ENCODE measurements at places on chromosomes 13 and 19.
A peak's percentile ranks its signal among the peaks of the same experiment; 100 is the strongest.

DNA sequence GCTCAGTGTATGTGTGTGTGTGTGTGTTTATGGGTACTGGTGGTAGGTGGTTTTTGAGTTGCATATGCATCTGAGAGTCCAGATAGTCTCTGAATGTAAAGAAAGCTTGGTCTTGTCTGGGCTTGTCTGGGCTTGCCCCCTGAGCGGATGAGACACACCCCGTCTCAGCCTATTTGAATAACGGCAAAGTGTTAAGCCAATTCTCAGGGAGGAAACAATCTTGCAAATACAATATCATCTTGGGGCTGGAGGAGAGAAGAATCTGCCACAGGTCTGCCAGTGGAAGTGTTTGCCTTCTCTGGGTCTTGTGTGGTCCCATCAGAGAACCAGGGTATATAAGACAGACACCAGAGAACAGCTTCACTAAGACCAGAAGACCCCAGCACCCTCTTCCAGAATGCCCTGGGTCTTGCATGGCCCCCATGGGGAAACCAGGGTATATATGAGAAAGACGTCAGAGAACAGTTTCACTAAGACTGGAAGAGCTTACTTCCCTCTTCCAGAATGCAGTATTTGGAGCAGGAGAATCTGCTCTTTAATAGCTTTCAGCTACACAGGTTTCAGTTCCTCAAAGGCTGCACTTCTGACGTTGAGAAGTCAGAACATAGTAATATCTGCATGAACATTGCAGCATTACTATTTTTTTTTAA is 13.3 kb downstream of the CD70 start:
- H3K27ac ChIP-seq, result no peak overlapping the region
- DNase-seq, result no peak
- no peak overlapping the region for H3K4me3 ChIP-seq
- H3K4me1 ChIP-seq, result no peaks in the 10 kb centered on the region
- no peaks in the 10 kb centered on the region for H3K36me3 ChIP-seq
- no peaks in the 10 kb centered on the region for H3K27me3 ChIP-seq

GRCh38 chr19:12664406-12665280 is 1.9 kb downstream of the MAN2B1 start:
- H3K4me1 ChIP-seq, result peaks cover 25% of the 10 kb centered on the region
- no peak overlapping the region for H3K4me3 ChIP-seq
- no peak overlapping the region for H3K27ac ChIP-seq
- H3K36me3 ChIP-seq, result peaks cover 53% of the 10 kb centered on the region
- H3K27me3 ChIP-seq, result no peaks in the 10 kb centered on the region

DNA sequence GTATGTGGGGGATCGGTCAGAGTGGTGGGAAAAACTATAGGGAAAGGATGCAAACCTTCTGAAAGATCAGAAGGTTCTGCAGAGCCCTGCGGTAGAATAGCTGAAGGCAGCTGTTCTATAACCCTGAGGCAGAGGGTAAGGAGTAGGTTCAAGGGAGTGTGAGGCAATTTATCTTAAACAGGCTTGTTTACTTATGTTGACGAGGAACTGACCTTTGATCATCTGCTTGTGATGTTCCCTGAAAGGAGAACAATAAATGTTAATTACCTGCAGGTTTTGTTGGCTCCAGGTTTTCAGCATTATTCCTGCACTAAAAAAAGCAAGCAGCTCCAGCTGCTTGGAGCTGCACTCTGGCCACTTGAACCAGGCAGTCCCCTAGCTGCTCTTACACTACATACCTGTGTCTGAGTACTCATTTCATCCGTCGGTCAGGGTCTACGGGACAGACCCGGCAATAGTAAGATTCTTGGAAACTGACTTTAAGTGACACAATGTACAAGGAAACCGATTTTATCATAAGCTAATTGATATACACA is 202.1 kb downstream of the TBC1D4 start:
- no peak overlapping the region for H3K27ac ChIP-seq
- H3K36me3 ChIP-seq, result no peaks in the 10 kb centered on the region
- H3K4me1 ChIP-seq, result no peaks in the 10 kb centered on the region
- DNase-seq, result no peak
- H3K27me3 ChIP-seq, result no peaks in the 10 kb centered on the region
- no peak overlapping the region for H3K4me3 ChIP-seq

GRCh38 chr19:42555317-42555716 is 27.0 kb upstream of the CEACAM1 start:
- no peaks in the 10 kb centered on the region for H3K27me3 ChIP-seq
- no peak overlapping the region for H3K4me3 ChIP-seq
- H3K27ac ChIP-seq, result no peak overlapping the region
- DNase-seq, result no peak

GRCh38 chr13:67549331-67549730 is 319.2 kb upstream of the PCDH9 start:
- H3K4me1 ChIP-seq, result no peaks in the 10 kb centered on the region
- DNase-seq, result no peak
- no peaks in the 10 kb centered on the region for H3K36me3 ChIP-seq
- H3K27ac ChIP-seq, result no peak overlapping the region
- no peak overlapping the region for H3K4me3 ChIP-seq

- H3K27ac ChIP-seq, result no peak overlapping the region
- H3K4me3 ChIP-seq, result no peak overlapping the region
- H3K27me3 ChIP-seq, result no peaks in the 10 kb centered on the region
- H3K4me1 ChIP-seq, result no peaks in the 10 kb centered on the region
- no peak for DNase-seq
- no peaks in the 10 kb centered on the region for H3K36me3 ChIP-seq
These were observed 1214.0 kb upstream of the PCDH20 start for GRCh38 chr13:62629618-62630017.

DNA sequence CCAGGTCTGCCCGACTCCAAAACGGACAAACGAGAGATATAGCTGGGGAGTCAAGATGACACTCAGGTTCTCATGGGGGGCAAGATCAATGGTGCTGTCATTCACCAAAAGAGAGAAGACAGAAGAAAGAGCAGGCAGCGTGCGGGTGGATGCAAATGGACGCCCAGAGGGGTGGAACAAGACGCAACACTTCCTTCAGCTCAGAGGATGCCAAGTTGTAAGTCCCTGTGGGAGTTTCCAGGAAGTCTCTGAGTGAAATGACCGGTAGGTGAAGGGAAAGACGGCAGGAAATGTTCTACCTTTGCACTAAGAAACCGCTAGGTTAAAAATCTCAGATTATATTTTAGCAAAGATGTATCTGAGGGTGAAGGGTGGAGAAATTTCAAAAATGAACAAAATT is 26.5 kb downstream of the TUBGCP3 start:
- H3K4me1 ChIP-seq, result no peaks in the 10 kb centered on the region
- DNase-seq, result no peak
- peaks cover 47% of the 10 kb centered on the region for H3K36me3 ChIP-seq
- H3K27ac ChIP-seq, result no peak overlapping the region
- H3K27me3 ChIP-seq, result no peaks in the 10 kb centered on the region

GRCh38 chr13:85741017-85741416 is 58.2 kb downstream of the SLITRK6 start:
- H3K4me3 ChIP-seq, result no peak overlapping the region
- no peaks in the 10 kb centered on the region for H3K4me1 ChIP-seq
- H3K27me3 ChIP-seq, result no peaks in the 10 kb centered on the region
- no peak overlapping the region for H3K27ac ChIP-seq

DNA sequence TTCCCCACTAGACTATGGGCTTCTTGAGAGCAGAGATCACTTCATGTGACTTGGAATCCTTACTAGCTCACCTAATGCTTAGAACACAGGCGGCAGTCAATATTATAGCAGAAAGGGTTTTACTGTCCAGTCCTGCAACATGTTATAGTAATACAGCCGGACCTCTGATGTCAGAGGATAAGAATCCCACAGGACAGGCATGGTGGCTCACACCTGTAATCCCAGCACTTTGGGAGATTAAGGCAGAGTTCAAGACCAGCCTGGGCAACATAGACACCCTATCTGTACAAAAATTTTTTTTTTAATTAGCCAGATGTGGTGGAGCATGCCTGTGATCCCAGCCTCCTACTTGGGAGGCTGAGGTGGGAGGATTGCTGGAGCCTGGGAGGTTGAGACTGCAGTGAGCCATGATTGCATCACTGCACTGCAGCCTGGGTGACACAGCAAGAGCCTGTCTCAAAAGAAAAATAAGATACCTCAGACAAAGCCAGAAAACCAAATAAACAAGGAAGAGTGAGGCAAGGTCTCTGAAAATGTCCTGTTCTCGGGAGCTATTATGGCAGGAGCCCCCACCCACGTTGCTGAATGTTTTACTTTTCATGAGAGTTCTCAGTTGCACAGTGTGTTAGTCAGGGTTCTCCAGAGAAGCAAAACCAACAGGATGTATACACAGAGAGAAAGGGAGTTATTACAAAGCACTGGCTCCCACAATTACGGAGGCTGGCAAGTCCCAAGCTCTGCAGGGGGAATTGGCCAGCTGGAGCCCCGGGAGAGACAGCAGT is 100.8 kb downstream of the UBL3 start:
- H3K27ac ChIP-seq, result no peak overlapping the region
- H3K4me3 ChIP-seq, result no peak overlapping the region
- no peaks in the 10 kb centered on the region for H3K36me3 ChIP-seq
- H3K4me1 ChIP-seq, result no peaks in the 10 kb centered on the region
- no peaks in the 10 kb centered on the region for H3K27me3 ChIP-seq

DNA sequence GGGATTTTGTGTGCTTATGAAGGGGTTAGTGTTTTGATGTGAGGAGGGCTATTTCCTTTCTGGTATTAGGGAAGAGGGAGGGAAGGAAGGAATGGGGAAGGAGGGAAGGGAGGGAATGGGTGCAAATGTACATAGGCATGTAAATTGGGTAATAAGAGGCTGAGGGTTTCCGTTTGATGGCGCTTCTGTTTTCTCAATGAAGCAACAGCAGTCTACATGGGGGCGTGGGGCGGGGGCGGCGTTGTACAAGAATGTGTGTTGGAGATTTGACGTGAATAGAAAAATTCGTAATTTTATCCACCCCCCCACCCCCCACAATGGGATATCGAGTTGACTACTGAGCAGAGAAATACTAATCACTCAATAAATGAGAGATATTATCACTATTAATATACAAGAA is 52.5 kb downstream of the PDS5B start:
- no peak overlapping the region for H3K27ac ChIP-seq
- no peak overlapping the region for H3K4me3 ChIP-seq
- no peak for DNase-seq
- no peaks in the 10 kb centered on the region for H3K36me3 ChIP-seq

DNA sequence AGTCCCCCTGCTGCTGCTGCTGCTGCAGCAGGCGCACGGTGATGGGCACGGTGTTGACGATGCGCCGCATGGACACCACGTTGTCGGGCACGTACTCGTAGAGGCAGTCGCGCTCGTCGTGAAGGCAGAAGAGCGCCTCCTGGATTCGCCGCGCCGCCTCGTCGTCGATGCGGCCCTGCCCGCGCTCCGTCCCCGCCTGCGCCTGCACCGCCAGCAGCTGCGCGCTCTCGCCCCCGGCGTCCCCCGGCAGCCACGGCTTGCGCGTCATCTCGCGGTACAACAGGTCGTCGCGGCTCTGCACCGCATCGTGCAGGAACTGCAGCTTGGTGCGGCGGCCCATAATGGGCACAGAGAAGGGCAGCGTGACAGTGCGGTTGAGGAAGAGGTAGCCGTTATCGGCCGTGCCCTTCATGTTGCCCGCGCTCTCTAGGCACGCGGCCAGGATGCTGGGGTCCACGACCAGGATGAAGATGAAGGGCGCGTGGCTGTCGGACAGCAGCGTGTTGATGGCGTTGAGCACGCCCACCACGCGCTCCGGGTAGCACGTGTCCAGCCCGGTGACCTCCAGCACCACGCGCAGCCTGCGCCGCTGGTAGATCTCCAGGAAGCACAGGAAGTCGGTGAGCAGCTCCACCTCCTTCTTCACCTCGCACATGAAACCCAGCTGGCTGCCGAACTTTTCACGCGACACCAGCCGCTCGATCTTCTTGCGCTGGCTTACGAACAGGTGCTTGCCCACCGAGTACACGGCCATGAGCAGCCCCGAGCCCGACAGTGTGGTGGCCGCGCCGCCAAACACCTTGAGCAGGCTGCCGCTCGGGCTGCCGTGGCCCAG is 8.1 kb downstream of the NKPD1 start:
- H3K27ac ChIP-seq, result no peak overlapping the region
- H3K4me3 ChIP-seq, result peak overlapping the region; percentile 40
- no peak for DNase-seq
- H3K27me3 ChIP-seq, result peaks cover 17% of the 10 kb centered on the region
- peaks cover 17% of the 10 kb centered on the region for H3K4me1 ChIP-seq

DNA sequence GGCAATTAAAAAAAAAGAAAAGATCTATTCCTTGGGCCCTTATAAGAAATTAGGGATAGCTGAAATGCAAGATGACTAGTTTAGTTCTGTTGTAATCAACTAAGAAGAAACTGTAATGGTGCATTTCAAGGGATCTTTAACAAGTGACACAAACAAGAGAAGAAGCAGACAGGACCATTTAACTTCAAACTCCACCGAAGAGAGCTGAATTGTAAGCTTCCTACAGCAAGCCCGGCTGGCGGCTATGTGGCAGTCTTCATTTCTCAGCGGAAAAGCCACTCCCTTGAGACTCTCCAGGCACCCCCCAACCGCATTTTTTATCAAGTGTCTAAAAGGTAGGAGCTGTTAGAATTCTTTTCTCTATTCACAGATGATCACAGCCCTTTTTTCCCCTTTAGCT is 305.2 kb upstream of the ZNF507 start:
- no peak for DNase-seq
- no peak overlapping the region for H3K4me3 ChIP-seq
- no peaks in the 10 kb centered on the region for H3K27me3 ChIP-seq
- no peak overlapping the region for H3K27ac ChIP-seq
- H3K4me1 ChIP-seq, result no peaks in the 10 kb centered on the region

- no peak overlapping the region for H3K27ac ChIP-seq
- no peaks in the 10 kb centered on the region for H3K27me3 ChIP-seq
- H3K36me3 ChIP-seq, result no peaks in the 10 kb centered on the region
- H3K4me3 ChIP-seq, result no peak overlapping the region
- no peaks in the 10 kb centered on the region for H3K4me1 ChIP-seq
- DNase-seq, result no peak
These were observed 42.5 kb downstream of the STARD13 start for GRCh38 chr13:33242984-33243617.

Data from ascending aorta (tissue), 2 donors.